ENCODE measurements at places on chromosomes 2 and 18. TPM values are rescaled to one million over a fixed set of nuclear protein-coding genes. Genes with fewer than 3 reads are reported as not detected.

- H3K36me3 ChIP-seq, result no peaks in the 10 kb centered on the region
- H3K4me1 ChIP-seq, result no peaks in the 10 kb centered on the region
- no peaks in the 10 kb centered on the region for H3K27me3 ChIP-seq
- DNase-seq, result no peak
- no peak overlapping the region for H3K4me3 ChIP-seq
- H3K27ac ChIP-seq, result no peak overlapping the region
These were observed 863.9 kb downstream of the SUCLG1 start for GRCh38 chr2:83595121-83595690.

Gene SCG2
- not detected for total RNA-seq

Gene CYP27A1
- 346 TPM for total RNA-seq

Gene CYS1
- 0.77 TPM for total RNA-seq

GRCh38 chr2:54149638-54150441, 34.4 kb downstream of the ACYP2 start:
- H3K36me3 ChIP-seq, result no peaks in the 10 kb centered on the region
- no peaks in the 10 kb centered on the region for H3K4me1 ChIP-seq
- H3K4me3 ChIP-seq, result no peak overlapping the region
- DNase-seq, result no peak
- no peaks in the 10 kb centered on the region for H3K27me3 ChIP-seq

Gene MYL1
- total RNA-seq, result not detected

GRCh38 chr2:155965415-155966063, 367.0 kb downstream of the NR4A2 start:
- no peak overlapping the region for H3K4me3 ChIP-seq
- no peak for DNase-seq
- no peaks in the 10 kb centered on the region for H3K36me3 ChIP-seq
- no peaks in the 10 kb centered on the region for H3K4me1 ChIP-seq
- no peaks in the 10 kb centered on the region for H3K27me3 ChIP-seq
- no peak overlapping the region for H3K27ac ChIP-seq

GRCh38 chr2:67451086-67451832, 54.1 kb downstream of the ETAA1 start:
- no peak overlapping the region for H3K27ac ChIP-seq
- no peaks in the 10 kb centered on the region for H3K4me1 ChIP-seq
- H3K27me3 ChIP-seq, result no peaks in the 10 kb centered on the region
- no peaks in the 10 kb centered on the region for H3K36me3 ChIP-seq
- no peak overlapping the region for H3K4me3 ChIP-seq

Measured in right lobe of liver (tissue), 6 donors.